ENCODE measurements at places on chromosomes 5 and 9.
A peak's percentile ranks its signal among the peaks of the same experiment; 100 is the strongest.

- DNase-seq: no peak
Observed at GRCh38 chr5:14595189-14595588, 13.6 kb downstream of the OTULINL start.

GRCh38 chr9:131732636-131733289 is 7.1 kb downstream of the RAPGEF1 start:
- no peak for DNase-seq

- DNase-seq: no peak
Observed at GRCh38 chr9:97980918-97981845, 2.0 kb upstream of the ANP32B start.

GRCh38 chr5:157575381-157576020 is at the start of gene ADAM19:
Gene ADAM19, minus strand, starts transcription at chr5:157575775. Its CDS starts 79 bp downstream, at chr5:157575696.
- DNase-seq: peak; percentile 53

DNA sequence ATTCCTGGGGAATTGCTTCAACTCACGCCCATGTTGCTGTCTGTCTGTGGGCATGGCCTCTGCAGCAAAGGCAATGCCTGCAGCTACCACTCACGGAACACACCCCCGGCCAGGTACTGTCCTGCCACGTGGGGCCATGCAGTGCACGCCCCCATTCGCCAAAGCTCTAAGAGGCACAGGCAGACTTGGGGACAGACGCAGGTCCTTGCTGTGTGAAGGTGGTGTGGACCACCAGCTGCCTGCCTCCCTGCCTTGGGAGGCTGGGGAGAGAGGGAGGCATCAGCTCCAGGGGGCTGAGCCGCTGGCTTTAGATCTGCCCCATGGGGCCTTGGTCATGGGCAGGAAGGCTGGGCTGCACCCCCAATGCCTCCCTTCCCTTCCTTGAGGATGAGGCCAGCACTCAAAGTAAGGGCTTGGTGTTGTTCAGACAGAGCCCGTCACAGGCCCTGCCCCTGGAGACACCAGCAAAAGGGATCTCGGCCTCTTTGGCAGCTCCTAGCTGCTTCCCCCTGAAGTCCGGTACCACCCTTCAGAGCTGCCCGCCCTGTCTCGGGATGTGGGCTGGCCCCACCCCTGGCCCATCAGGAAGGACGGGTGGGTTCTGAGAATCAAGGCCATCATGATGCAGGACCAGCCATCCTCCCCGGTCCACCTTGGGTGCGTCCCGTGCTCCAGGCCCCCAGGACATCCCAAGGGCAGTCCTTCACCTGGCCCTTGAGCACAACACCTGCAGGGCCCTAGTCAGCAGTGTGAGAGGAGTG is 2.3 kb downstream of the GRIN1 start:
- no peak for DNase-seq
